Stimulated activated CD8-positive, alpha-beta memory T cell treated with anti-CD3 and anti-CD28 coated beads, Interleukin-7, amount 100 ng/mL, for 1 hour (primary cell): ENCODE measurements at places on chromosomes 12 and 14.
A peak's percentile ranks its signal among the peaks of the same experiment; 100 is the strongest.

DNA sequence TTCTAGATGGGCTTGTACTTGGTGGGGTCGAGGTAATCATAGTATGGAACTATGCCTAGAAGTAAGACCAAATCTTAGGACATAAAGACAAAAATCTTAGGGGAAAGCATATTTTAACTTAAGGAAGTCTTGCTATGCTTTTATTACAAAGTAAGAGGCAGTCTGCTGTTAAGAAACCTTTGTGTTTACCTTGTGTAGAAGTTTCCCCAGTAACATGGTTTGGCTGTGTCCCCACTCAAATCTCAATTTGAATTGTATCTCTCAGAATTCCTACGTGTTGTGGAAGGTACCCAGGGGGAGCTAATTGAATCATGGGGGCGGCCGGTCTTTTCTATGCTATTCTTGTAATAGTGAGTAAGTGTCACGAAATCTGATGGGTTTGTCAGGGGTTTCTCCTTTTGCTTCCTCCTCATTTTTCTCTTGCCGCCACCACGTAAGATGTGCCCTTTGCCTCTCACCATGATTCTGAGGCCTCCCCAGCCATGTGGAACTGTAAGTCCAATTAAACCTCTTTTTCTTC, 162.5 kb upstream of the ABCD2 start:
- no peak for DNase-seq

DNA sequence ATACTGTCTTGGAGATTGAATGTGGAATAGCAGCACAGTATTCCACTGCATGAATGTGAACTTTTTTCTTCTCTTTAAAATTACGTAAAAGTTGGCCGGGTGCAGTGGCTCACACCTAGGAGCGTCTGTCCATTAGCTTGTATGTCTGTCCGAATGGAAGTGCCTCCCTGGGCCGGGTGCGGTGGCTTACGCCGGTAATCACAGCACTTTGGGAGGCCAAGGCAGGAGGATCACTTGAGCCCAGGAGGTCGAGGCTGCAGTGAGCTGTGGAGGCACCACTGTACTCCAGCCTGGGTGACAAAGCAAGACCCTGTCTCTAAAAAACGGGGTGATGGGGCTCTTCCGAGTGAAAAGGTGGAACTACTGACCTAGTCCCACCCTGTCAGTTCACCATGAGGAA, 22.6 kb upstream of the VSX2 start:
- no peak for DNase-seq

DNA sequence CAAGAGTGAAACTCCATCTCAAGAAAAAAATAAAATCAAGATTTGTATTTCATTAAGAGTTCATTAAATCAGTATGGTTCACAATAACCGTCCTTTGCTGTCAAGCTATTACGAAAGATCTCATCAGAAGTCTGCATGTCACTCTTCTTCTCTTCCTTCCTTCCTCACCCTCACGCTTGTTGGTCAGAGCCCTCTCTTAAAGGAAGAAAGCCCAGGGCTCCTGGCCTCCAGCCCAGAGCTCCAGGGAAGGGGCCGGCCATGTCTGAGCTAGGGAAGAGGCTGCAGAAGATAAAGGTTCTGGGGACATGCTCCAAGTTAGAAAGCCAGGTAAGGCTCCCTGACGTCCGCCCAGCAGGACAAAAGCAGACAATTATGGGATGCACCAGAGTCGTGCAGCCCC, 43.1 kb upstream of the DLK1 start:
- DNase-seq, result no peak

- DNase-seq, result no peak
Measured at GRCh38 chr14:104117341-104118005, 20.9 kb upstream of the KIF26A start.

- no peak for DNase-seq
Measured at GRCh38 chr12:111353026-111353425, 15.9 kb downstream of the PHETA1 start.

GRCh38 chr12:75294336-75294735, 35.8 kb downstream of the CAPS2 start:
- DNase-seq, result no peak

DNA sequence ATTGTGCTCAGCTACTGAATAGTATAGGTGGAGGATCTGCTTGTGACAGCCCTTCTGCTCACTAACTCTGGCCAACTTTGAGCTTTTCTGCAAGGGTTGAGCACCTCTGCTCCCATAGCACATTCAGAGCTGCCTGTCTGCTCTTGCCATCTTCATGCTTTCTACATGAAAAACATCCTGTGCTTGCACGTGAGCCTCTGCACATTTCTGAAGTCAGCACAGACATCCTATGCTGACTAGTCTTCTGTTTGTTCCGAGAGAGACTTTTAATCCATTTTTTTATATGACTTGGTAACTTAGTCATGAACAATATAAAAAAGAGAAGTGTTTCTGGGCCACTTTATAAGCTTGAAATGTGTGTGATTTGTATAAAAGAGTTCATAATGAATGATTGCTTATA, 969.3 kb downstream of the TMTC2 start:
- no peak for DNase-seq

GRCh38 chr12:31306866-31307265, 19.1 kb downstream of the SINHCAF start:
- DNase-seq, result no peak

GRCh38 chr12:107912421-107913004, 138.0 kb downstream of the ASCL4 start:
- DNase-seq, result peak; percentile 34

DNA sequence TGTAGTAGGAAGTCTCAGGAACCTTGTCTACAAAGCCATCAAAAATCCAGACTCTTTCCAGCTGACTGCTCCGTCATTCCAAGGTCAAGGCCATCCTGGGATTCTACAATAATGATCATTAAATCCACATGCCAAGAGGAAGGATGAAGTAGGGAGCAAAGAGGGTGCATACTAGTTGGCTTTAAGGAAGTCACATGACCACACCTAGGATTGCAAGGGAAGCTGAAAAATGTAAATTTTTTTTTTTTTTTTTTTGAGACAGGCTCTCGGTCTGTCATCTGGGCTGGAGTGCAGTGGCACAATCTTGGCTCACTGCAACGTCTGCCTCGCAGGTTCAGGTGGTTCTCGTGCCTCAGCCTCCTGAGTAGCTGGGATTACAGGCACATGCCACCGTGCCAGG, 7.3 kb upstream of the MRPL42 start:
- DNase-seq, result no peak

GRCh38 chr12:129765719-129766118, 138.1 kb downstream of the TMEM132D start:
- DNase-seq, result no peak

DNA sequence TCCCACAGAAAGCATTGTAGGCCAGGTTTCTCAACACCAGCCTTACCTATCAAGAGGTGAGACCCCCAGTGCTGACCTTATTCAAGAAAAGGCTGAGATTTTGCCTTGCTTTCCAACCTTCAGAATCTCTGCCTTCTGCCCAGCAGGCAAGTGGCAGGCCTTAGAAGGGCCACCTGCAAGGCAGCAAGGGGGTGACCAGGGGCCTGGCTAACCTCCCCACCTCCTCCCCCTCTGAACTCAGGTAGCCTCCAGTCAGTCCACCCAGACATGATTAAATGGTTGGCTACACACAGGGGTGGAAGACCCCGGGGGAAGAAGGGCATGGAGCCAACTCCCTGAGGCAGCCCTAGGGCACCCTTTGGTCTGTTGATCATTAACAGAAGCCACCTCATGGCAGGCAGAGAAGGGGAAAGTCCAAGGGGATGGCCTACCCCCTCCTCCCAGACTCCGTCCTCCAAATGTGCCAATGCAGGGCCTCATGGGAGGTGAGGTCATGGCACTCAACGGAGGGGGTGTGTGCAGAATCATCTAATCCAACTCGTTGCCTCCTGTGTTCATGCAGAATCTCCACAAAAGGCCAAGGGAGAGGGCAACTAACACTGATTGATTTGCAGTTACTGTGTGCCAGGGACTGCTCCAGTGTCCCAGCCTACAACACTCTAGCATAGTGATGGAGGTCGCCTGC, 8.5 kb downstream of the ZFP36L1 start:
- no peak for DNase-seq

DNA sequence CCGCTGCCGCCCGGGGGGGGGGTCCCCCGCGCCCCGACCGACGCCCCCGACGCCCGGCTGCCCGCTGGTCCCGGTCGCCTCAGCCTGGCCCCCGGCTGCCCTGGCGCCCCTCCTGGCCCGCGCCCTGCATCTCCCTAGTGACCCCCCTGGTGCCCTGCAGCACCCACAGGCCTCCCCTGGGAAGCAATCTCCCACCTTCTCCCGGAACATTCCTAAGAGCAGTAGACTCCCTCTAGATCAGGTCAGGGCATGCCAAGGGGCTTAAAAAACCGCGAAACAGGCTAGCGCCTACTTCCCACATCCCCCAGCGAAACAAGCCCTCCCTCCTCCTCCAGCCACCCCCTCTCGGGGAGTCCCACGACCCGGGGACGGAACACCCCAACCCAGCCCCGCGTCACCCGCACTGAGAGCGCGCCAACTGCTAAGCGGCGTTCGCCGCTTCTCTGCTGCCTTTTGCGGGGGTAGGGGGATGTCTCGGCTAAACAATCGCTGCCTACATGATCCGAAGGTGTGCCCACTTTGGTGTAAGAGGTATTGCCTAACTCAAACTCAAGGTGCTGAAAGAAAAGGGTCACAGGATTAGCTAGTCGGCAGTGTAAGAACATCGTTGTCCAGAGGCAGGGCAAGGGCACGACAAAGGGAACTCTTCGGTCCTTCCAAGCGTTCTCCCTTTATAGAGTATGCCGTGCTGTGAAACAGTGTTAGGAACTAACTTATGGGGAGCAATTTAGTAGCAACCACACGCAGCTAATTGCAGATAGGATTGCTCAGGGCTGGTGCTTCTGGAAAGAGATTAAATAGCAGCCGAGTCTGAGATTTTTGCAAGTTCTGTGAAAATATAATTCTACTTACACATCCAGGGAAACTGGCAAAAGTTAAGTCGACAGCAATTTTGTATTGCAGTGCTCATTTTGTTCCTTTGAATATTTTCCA, 619 bp upstream of the NTN4 start:
- no peak for DNase-seq

DNA sequence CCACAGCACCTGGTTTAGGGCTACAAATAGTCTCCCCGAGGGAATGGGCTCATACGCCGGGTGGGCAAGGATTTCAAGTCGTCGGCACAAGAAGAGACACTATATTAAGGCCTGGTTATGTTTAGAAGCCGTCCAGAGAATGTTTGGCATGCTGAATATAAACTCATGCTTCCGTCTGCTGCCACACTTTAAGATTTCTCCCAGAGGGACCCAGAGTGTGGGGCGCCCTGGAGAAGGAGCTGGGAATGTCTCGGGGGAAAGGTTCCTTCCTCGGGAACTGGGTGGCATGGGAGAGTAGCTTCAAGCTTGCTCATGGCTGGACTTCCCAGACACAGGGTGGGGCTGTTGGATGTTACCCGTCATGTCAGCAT, 295.7 kb downstream of the CACNA1C start:
- DNase-seq, result no peak

- DNase-seq, result no peak
Measured at GRCh38 chr12:46942579-46942978, 116.8 kb upstream of the SLC38A4 start.

- no peak for DNase-seq
Measured at GRCh38 chr14:50085570-50086320, 30.6 kb downstream of the VCPKMT start.

DNA sequence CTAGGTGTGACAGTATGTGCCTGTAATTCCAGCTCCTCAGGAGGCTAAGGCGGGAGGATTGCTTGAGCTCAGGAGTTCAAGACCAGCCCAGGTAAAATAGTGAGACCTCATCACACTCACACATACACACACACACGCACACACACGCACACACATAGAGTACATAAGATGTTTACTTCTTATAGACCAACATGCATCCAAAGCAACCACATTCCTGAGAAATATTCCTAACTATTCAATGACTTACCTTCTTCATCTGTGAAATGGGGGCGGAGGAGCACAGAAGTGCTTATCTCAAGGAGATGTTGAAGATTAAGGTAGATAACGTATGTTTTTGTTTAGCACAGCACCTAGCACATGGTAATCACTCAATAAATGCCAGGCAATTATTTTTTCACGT, 6.4 kb downstream of the NDUFA12 start:
- no peak for DNase-seq

- no peak for DNase-seq
Measured at GRCh38 chr12:91080041-91080440, 22.2 kb upstream of the KERA start.

DNA sequence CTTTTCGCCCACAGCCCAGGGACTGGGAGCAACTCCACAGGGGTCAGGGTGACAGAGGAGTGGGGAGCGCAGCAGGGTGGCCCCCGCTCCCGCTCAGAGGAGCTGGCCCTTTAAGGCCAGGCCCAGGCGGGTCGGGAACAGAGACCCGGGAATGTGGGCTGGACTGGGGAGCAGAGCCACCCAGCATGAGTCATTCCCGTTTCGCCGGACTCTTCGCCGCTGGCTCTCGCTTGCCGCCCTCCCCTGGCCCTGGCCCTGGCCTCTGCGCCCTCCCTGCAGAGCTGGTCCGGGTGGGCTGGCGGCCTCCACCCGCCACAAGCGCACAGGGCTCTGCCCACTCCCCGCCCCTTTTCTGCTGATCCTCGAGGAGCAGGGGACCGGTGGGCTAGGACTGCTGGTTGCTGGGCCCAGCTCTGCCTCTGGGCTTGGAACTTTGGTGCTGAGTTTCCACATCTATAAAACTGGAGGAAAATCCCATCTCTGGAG, 92.8 kb downstream of the NINJ2 start:
- DNase-seq, result no peak

GRCh38 chr14:100066962-100067361, 1.7 kb downstream of the EVL start:
- no peak for DNase-seq

DNA sequence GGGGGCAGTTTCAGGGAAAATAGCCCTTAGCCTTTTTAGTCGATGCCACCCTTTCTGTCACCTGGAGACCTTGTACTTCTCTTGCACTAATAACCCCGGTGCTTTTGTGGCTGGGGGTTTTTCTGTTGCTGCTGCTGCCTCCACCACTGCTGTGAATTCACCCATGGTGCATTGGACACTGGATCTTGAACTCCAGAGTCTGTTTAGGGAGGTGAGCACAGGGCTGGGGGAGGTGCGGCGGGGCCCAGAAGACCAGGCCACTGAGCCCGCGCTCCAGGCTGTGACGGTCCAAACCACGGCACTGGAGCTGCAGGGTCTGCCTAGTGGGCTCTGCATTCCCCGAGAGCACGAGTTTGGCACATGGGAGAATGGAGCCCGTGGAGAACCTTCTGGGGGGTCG, 100.6 kb downstream of the NINJ2 start:
- DNase-seq, result no peak

DNA sequence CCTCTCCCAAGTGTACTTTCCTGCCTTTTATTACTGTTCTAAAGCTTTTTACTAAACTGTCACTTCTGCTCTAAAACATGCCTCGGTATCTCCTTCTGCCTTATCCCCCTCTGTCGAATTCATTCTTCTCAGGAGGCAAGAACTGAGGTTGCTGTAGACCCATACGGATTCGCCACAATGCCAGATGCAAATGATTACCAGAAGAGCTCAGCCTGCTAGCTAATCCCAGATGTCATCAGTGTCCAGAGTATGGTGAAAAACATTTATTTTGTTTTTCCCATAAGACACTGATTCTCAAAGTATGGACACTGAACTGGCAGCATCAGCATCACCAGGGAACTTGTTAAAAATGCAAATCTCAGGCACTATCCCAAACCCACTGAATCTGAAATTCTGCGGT, 359.3 kb downstream of the TMTC2 start:
- no peak for DNase-seq
